ENCODE measurements at places on chromosomes 6 and 20.

GRCh38 chr6:100228437-100228833, 234.4 kb upstream of the MCHR2 start:
- peak; percentile 62 for DNase-seq

DNA sequence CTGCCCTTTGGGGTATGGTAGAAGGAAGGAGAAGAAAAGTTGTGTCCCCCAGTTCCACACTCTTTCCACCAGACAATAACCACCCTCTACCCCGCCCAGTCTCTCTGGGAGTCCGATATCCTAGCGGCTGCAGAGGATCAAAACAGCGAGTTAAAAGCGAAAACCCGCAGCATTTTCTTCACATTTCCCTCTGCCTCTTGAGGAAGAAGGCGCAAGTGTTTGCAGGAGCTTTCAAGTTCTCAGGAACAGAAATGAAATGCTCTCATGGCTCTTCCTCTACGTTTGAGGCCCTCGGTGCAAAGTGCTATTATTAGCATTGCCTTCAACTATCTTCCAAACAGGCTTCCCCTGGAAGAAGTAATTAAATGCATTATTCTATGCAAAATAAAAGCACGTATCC, 52.2 kb upstream of the CCDC167 start:
- no peak for DNase-seq

DNA sequence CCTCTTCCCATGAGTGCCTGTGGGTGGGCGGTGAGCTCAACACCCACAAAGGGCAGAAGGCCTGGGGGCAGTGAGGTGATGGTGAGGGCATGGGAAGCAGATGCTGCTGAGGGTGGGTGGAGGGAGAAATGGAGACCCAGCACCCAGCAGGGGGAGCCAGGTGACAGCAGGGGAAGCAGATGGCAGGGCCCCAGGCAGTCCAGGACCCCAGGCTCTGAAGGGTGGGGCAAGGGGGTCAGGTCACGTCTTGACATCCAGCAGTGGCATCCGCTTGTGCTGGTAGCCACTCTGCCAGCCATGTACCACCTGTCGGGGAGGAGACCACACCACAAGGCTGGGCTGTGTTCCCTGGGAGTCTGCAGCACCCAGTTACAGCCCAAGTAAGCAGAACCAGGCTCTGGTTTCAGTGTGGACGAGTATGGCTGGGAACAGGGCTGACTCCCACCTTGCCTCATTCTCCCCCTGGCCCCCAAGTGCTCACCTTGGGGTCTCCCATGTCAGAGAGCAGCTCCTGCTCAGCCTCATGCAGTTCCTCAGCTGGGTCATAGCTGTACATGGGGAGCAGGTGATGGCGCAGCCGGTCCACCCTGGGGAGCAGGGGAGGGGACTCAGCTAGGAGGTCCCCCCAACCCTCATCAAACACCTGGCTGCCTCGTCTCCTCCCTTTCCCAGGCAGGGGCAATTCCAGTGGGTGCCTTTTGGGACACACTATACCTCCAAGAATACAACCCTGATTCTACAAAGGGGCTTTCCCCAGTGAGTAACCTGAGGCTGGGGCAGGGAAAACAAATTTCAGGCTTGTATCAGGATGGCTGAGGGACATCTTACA, 2.0 kb downstream of the SMIM29 start:
- peak; percentile 87 for DNase-seq

GRCh38 chr6:105600336-105601260, 197.7 kb upstream of the PREP start:
- peak; percentile 95 for DNase-seq

GRCh38 chr6:15989397-15989796, 139.5 kb upstream of the MYLIP start:
- DNase-seq = no peak

- DNase-seq = no peak
These were observed 544 bp upstream of the NRM start for GRCh38 chr6:30691208-30691847.

DNA sequence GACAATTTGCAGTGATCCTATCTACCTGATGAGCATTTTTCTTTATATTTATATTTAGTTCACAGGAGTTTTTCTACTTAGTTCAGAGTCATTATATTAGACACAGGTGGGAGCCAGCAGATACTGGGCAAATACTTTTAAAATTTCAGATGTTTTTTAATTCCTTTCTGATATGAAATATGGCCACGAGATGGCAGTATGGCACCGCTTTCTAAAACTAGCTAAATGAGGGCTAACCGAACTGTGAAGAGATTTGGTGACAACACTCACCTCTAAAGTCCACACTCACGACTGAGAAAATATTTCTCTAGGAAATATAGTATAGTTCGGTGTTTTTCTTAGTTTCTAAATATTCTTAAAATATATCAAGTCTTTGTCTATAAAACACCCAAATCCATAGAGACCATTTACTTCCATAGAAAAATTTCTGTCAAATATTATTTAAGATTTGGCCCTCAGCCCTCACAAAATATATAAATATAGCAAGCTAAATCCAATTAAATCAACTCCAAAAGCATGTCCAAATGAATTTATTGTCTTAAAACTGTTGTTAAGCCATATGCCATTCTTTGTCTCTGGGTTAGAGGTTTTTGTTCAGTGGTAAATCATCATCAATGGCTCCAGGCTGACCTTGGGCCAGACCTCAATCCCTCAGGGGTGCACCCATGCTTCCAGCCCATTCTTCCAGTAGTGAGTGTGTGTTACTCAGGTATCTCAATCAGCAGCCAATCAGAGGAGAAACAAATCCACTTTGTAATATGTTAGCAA, 63.6 kb downstream of the HUS1B start:
- peak; percentile 74 for DNase-seq

- DNase-seq = peak; percentile 84
These were observed 13.1 kb upstream of the POPDC3 start for GRCh38 chr6:105192707-105193465.

- peak; percentile 79 for DNase-seq
These were observed 3.1 kb upstream of the ATXN1 start for GRCh38 chr6:16764188-16764950.

DNA sequence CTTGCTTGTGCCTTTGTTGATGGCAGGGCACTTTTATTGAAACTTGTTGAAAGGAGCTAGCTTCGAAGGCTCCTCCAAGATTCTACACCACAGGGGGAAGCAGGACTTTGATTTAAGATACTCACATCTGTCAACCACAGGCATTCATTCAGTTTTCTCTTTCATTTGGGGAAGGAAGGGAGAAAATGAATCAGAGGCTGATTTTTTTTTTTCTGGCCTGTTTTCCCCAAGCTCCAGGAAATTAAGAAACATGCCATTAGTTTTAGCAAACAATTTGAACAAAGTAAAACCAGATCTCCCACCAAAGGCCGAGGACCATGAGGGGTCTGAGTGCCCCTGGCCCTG, 8.7 kb upstream of the APCDD1L start:
- DNase-seq = peak; percentile 52

GRCh38 chr20:38001981-38002380, 31.3 kb downstream of the TTI1 start:
- DNase-seq = peak; percentile 18

- DNase-seq = peak; percentile 59
These were observed 26.5 kb upstream of the BTBD3 start for GRCh38 chr20:11891077-11891775.

DNA sequence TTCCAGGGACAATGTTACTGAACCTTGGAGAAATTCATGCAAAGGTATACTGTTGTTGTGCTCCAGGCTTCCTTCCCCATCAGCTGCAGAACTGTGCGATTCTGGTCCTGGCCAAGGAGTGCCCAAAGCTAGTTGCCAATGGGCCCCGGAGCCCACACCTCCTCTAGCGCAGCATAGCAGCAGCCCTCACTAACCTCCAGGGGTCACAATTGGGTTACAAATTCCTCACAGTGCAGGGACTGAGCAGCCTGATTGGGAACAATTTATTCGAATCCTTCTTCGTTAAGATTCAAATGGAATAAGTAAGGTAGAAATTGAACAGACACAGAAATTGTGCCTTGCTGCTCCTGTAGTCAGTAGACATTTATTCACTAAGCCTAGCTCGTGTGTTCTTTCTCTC, 284.9 kb downstream of the PRKN start:
- peak; percentile 16 for DNase-seq

- DNase-seq = no peak
These were observed 2.9 kb downstream of the FKBP1A start for GRCh38 chr20:1389703-1390580.

GRCh38 chr20:53354314-53354713, 239.3 kb downstream of the ZNF217 start:
- no peak for DNase-seq

- DNase-seq = no peak
These were observed 52.4 kb downstream of the CEBPB start for GRCh38 chr20:50242863-50243609.

DNA sequence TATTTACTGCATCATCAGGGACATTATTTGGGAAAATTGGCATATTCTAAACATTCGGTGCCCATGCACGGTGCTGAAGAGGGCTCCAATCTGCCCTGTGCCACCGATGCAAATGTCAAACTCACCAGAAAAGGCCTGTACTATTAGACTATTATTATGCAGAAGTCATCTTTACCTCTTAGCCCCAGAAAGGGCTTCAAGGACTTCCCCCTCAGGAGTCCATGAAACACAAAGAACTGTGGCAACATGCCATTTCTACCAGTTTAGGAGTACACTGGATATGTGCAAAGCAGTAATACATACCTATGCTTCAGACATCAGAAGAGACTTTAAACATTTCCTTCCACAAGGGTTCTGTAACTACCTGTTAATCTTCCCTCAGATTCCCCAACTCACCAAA, 8.6 kb downstream of the DIDO1 start:
- no peak for DNase-seq

DNA sequence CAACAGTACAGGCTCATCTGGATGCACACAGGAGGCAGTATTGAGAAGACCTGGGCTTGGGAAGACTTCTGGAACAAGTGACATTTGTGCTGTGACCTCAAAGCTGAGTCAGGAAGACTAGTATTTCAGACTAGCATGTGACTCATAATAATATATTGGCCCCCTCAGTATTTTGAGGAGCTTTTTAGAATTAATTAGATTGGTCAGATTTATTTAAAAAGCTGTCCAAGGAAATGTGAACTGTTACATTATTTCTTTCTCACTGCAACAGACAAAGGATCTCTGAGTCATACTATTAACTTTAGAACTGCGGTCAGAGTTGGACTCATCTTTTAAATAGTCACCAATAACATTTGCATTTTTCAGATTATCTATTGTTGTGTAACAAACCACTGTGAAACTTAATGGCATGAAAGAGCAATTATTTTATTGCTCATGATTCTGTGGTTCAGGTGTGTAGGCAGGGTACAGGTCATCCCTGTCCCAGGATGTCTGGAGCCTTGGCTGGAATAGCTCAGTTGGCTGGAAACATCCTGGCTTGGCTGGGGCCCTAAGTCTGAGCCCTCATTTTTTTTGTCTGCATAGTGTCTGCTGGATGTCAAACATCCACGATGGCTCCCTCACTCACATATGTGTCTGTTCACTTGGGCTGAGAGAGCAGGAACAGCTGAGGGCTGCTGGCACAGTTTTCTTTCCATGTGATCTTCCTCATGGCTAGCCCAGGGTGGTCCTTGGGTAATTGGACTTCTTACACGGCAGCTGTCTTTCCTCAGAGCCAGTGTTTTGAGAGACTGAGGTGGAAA, 46.9 kb downstream of the MAP3K4 start:
- peak; percentile 95 for DNase-seq

GRCh38 chr20:20831794-20832193, 119.3 kb upstream of the RALGAPA2 start:
- DNase-seq = no peak

All from ELR (cell line).